ENCODE measurements at places on chromosomes 16 and 17. TPM values are rescaled to one million over a fixed set of nuclear protein-coding genes. Genes with fewer than 3 reads are reported as not detected.

Gene YBX2
- total RNA-seq, result 1.3 TPM

Gene ZFP3
- 11.7 TPM for total RNA-seq

Gene INCA1
- total RNA-seq, result 1.3 TPM

Gene CHST6
- total RNA-seq, result 2.7 TPM

Gene CXCL16
- total RNA-seq, result 9.7 TPM

Gene LHX1
- 2.6 TPM for total RNA-seq

Gene HAS3
- total RNA-seq, result 4.1 TPM

Gene NAGS
- 0.88 TPM for total RNA-seq

Gene HBA1
- 1,075 TPM for total RNA-seq

Gene PPM1E
- total RNA-seq, result 32.9 TPM

Gene CCL15
- total RNA-seq, result not detected

Gene TBX6
- total RNA-seq, result 0.66 TPM

Gene METRNL
- 73.2 TPM for total RNA-seq
